ENCODE measurements at places on chromosomes 7 and 10.
A peak's percentile ranks its signal among the peaks of the same experiment; 100 is the strongest.

DNA sequence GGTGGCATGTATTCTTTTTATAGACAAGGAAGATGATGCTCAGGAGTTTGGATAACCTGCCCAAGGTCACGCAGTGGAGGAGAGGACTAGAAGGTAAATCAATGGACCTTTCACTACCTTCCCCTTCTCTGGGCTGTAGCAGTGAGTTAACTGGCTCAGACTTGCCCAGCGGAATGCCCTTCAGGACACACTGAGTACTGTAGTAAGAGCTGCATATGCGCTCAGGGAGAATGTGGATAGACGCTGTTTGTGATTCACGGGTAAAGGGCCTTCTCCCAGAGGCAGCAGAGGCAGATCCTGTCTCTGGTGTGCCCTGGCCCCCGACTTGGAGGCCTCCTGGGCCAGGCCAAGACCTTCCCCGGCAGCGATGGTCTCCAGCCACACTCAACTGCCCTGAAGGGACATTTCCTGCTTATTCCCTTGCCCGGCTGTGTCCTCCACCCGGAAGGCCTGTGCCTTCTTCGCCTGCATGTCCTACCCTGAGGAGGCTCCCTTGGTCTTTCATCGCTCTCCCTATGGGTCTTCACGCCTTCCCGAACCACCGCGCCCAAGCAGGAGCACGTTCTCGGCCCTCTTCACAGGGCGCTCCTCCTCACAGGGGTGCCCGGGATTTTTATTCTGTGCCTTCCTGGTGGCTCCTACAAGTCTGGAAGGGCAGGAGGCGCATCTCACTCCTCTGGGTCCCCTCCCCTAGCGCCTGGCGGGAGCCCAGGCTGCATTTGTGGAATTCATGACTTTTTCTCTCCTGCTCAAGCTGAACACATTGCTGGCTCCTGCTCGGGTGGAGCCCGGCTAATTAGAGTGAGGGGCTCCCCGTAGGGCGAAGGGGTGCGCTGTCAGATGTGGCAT is 1.8 kb upstream of the IKZF1 start:
- DNase-seq: no peak

DNA sequence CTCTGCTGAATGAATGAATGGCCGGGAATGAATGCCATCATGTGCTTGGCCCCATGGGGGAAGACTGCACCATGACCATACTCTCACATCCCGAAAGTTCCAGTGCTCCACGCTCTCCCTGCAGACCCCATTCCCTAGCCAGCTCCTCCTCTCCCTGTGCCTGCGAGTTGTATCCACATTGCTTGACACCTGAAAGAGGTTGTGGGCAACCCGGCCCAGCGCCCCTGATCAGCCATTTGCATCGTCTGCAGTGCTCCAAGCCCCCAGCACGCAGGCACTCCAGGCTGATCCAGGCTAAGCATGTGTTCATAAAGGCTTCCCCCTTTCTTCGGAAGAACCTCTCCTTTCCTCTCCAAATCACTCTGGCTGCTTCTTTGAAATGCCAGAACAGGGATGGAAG is 354.4 kb upstream of the MKI67 start:
- DNase-seq: no peak

GRCh38 chr10:12999849-13000248 is 1.7 kb downstream of the CCDC3 start:
- no peak for DNase-seq

DNA sequence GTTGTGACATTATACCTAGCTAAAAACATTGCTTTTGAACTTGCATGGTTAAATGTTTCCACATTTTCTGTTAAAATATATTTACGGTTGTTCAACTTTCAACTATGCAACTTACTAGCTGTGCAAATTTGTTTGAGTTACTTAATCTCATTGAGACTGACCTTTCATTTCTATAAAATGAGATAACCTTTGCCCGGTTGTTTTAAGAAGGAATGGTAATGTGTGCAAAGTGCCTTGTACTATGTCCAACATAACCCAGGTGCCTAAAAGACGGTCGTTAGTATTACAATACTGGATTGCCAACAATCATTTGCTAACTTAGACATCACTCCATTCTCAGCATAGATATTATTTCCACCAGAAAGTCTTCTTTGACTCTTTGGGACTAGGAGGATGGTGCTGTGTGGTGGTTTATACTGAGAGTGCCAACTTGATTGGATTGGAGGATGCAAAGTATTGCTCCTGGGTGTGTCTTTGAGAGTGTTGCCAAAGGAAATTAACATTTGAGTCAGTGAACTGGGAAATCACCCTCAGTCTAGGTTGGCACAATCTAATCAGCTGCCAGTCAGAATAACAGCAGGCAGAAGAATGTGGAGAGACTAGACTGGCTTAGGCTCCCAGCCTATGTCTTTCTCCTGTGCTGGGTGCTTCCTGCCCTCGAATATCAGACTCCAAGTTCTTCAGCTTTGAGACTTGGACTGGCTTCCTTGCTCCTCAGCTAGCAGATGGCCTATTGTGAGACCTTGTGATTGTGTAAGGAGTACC is 85.2 kb upstream of the PDSS1 start:
- no peak for DNase-seq

DNA sequence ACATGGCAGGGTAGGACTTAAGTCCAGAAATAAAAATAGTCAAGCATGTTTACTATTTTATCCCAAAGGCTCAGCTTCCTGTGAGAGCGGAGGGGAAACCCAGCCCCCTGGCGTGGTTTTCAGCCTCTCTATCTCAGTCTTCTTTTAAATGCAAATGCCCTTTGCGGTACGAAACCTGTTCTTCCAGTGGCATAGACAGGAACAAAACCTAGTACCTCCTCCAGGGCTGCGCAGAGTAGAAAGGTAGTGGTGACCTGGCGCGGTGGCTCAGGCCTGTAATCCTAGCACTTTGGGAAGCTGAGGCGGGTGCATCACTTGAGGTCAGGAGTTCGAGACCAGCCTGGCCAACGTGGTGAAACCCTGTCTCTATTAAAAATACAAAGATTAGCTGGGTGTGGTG is 181.3 kb upstream of the FOXK1 start:
- no peak for DNase-seq

- DNase-seq: no peak
Observed at GRCh38 chr10:133158437-133158755, 1.6 kb upstream of the KNDC1 start.

DNA sequence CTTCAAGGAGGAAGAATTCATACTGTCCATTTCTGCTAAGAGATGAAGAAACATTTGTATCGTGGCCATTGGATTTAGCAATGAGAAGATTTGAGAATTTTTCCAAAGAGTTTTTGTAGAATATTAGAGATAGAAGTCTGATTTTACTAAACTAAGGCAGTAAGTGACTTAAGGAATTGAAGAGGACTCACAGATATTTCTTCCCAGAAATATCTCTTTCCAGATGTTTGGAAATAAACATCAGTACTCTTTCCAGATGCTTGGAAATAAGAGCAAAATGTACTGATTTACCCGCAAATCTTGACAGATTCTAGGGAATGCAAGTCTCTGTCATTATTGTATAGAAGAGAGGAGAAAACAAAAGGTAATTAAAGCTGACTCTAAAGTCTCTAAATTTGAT is 91.3 kb downstream of the IMMP2L start:
- DNase-seq: no peak

DNA sequence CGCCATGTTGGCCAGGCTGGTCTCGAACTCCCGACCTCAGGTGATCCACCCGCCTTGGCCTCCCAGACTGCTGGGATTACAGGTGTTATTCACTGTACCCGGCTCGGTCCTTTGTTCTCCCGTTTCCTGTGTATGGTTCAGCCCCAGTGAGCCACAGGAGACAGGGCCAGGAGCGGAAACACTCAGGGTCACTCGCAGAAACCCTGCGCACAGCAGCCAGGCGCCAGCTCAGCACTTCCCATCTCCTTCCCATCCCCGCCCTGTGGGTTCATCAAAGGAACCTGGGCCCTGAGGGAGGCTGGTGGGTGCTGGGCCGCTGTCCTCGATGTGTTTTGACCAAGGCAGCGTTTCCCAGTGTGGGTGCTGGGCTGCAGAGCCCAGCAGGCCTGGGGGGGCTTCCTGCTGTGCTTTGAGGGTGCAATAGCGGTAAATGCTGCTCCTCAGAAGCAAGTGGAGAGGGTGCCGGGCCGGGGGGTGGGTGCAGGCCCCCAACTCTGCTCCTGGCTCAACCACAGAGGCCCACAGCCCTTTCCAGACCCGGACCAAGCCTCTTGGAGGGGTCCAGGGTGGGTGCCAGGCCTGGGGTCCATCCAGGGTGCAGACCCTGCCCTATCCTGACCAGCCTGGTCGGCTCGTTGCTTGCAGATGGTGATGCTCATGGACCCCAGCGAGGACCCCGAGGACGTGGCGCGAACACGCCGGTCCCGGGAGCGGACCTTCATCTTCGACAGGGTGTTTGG is 15.3 kb upstream of the CHST12 start:
- peak; percentile 61 for DNase-seq

DNA sequence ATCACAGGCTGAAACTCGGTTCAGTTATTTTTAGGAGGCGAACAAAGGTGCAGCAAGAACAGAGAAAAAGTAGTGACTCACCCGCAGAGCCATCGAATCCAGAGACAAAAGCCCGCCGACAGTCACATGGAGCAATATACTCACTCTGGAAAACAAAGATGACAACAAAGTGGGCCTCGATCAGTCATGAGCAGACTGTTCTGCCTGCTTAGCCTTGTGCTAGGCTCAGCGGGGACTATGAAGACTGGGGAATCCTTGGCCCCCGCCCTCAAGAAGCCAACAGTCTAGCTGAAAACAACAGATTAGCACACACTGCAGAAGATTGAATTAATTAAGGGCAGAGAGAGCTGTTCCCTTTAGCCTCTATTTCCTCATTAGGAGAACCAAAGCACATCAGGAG is 30.4 kb downstream of the XPNPEP1 start:
- no peak for DNase-seq

DNA sequence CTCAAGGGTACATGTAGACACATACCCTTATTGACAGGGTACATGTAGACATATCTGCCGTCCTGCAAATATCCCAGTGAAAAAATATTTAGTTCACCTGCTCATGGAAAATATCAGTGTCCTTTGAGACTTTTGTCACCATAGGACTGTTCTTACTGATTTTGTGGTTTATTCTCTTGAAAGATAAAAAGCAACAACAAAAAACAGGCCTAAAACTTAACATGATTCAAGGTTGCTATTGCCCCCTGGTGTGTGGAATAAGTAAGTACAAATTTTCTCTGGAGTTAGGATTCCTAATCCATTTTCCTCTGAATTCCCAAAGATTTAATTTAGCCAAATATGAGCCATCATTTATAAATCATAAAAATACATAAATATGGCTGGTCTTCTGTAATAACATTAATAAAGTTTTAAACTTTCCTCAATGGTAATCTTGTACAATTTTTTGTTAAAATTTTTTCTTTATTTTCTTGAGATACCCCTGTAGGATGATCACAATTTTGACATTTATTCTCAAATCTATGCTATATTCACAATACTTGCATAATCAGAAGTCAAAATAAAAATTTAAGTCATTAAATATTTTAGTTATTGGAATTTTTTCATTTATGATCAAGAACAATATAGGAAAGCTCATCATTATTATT is 741.4 kb upstream of the POT1 start:
- no peak for DNase-seq

- no peak for DNase-seq
Observed at GRCh38 chr7:50584386-50584785, 19.2 kb upstream of the DDC start.

GRCh38 chr10:77398986-77399755 is 238.4 kb downstream of the KCNMA1 start:
- DNase-seq: no peak

GRCh38 chr10:3755440-3756359 is 29.3 kb downstream of the KLF6 start:
- DNase-seq: peak; percentile 79

- no peak for DNase-seq
Observed at GRCh38 chr7:43110791-43111535, 1.5 kb upstream of the HECW1 start.

- no peak for DNase-seq
Observed at GRCh38 chr10:129743738-129744133, 220.3 kb downstream of the EBF3 start.

DNA sequence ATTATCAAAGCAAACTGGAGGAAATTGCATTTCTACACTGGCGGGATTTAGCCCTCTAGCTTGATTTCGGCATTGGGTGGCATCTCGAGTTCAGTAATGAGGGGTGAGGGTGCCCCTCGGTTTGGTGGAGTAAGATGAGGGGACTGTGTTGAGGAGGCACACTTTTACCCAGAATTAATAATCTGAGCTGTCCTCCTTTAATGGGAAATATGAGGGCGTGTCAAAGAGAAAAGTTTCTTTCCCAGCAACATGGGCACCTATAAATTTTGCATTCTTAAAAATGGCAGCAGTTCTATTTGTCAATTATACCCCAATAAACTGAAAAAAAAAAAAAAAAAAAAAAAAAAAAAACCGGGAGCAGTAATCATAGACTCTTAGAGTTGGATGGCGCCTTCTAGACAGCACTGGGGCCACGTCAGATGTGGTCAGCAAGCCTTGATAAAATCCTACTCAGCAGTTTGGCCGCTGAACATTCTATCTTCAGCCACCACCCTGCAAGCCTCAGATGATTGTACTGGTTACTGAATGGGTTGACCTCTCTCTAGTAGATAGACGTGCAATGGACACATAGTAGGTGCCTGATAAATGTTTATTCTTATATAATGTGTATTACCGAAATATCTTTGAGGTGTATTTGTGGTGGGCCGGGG is 931 bp downstream of the PAPSS2 start:
- DNase-seq: peak; percentile 75

DNA sequence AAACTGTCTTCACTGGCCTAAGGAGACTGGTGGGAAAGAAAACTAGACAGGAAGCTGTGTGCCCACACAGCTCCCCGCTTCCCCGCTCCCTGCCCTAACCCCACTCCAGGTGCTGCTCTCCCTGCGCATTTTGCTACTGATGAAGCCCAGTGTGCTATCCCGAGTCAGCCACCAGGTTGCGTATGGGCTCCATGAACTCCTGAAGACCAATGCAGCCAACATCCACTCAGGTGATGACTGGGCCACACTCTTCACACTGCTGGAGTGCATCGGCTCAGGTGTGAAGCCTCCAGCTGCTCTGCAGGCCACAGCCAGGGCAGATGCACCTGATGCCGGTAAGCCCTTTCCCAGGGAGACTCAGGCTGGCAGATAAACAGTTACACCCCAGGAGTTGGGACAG is 20.3 kb upstream of the NFKB2 start:
- no peak for DNase-seq

DNA sequence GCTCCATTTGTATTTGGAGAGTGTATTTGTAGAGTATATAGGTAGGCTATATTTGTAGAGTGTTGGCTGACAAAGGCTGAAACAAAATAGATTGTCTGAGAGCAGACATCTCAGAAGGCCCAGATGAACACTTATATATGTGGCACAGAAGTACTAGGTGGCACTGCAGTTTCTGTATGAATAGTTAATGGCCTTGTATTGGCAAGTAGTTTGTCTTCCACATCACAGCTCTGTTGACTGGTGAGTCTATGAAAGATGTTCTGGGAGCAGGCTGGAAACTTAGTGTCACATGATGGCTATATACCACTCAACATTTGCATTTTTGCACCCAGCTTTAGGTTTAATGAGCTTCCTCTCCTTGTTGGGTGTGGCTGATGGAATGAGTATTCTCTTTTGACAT is 51.9 kb downstream of the CCNY start:
- DNase-seq: no peak

DNA sequence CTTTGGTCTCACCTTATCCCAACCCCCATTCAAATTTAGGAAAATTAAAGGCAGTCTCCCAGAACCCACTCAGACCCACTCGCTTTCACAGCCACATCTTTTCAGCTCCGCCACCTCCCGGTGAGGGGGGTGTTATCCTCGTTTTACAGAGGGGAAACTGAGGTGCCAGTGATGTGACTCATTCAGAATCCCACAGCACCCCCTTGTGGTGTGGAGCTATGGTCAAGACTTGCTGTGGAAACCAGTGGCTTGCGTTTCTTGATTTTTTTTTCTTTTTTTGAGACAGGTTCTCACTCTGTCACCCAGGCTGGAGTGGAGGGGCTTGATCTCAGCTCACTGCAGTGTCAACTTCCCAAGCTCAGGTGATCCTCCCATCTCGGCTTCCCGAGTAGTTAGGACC is 27.6 kb downstream of the SLC35G1 start:
- DNase-seq: no peak

All from right atrium auricular region (tissue), 2 donors.